ENCODE measurements at places on chromosomes 3 and 15.

GRCh38 chr15:52683580-52683979, 4.4 kb upstream of the ATOSA start:
- no peak for DNase-seq

DNA sequence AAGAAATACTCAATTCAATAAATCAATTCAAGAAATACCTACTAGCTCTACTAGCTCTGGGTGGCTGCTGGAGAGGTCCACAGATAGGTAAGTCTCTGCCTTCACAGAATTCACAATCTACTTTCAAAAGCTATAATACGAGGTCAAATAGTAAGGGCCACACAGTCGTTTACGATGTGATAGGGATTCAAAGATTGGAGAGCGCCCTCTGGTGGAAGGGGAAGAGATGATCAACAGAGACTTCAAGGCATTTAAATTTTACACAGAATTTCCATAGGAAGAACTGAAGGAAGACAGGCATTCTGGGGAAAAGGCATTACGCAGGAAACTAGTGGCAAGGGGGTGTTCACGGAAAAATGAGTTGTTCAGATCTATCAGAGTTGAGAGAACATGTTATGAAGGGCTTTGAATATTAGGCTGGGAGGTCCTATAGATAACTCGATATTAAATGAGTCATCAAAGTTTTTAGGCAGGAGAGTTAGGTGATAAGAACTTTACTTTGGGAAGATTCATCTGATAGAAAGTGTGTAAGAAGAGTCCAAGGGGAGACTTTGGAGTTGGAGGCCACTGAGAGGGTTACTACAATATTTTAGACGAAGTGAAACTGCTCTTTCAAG, 128.8 kb downstream of the FRMD5 start:
- no peak for DNase-seq

GRCh38 chr3:78689378-78689777, 1078.4 kb downstream of the ROBO1 start:
- DNase-seq: no peak

- DNase-seq: no peak
These were observed 39.5 kb downstream of the ZNF280D start for GRCh38 chr15:56693761-56694160.

DNA sequence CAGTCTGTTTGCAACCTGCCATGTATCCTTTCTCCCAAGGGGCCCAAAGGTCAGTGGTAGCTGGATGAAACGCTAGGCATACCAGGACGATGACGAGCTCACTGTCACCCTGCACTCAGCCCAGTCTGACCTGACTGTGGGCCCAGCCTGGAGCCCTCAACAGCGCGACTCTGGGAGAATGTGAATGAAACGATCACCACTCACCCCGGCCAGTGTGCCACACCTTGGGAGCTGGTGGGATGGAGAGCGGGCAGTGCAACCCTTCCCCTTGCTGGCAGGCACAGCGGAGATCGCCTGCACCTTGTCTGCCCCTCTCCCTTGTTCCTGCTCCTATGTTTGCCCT, 27.2 kb downstream of the SRPRB start:
- no peak for DNase-seq

- DNase-seq: no peak
These were observed 681 bp upstream of the IL5RA start for GRCh38 chr3:3110749-3111361.

DNA sequence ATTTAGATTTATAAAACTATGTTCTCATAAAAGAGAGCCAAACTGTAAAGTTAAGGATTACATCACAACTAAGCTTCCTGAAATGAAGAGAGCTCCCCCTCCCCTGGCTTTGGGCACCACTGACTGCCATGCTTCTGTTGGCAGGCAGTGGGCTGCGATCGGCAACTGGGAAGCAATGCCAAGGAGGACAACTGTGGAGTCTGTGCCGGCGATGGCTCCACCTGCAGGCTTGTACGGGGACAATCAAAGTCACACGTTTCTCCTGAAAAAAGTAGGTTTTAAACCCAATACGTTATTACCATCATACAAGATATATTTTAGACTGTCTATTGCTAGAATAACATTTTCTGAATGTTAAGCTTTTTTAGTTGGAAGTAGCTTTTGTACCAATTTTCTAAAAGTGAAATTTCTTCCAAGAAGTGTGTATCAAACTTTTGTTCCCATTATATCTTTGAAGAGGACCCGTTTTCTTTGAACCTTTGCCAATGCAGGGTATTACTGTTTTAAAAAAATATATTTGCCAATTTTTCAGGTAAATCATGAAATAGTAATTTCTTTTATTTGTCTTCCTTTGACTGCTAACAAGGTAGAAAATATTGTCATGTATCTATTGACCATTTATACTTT, 184.1 kb downstream of the ADAMTSL3 start:
- DNase-seq: no peak

DNA sequence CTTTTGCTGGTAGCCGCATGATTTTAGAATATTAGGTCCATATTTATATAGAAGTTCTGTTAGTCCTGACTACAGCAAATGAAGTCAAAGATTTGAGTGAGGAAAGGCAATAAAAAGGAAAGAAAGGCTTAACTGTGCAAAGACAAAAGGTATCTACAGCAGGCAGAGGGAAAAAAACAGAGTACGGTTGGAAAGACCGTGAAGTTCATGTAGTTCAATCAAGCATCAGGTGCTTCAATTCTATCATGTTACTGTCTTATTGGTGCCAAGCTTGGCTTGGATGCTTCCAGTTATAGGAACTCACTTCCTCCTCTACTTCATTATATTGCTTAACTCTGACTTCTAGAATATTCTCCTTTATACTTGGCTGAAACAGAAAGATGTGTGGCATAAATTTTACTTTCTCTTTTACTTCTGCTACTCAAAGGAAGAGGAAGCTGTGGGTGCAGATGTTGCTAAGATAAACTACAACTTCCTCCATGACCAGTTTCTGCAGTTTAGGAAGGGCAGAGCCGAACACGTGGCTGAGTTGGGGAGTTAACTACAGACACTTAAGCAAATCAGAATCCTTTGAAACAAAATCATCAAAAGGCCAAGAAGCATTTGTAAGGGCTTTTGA, 72.6 kb upstream of the ZBED2 start:
- peak; percentile 29 for DNase-seq

- no peak for DNase-seq
These were observed 112.4 kb upstream of the BHLHE40 start for GRCh38 chr3:4866866-4867265.

GRCh38 chr15:70234256-70234905, 136.7 kb upstream of the TLE3 start:
- DNase-seq: no peak

GRCh38 chr3:4514321-4514720, 21.2 kb downstream of the ITPR1 start:
- DNase-seq: no peak

DNA sequence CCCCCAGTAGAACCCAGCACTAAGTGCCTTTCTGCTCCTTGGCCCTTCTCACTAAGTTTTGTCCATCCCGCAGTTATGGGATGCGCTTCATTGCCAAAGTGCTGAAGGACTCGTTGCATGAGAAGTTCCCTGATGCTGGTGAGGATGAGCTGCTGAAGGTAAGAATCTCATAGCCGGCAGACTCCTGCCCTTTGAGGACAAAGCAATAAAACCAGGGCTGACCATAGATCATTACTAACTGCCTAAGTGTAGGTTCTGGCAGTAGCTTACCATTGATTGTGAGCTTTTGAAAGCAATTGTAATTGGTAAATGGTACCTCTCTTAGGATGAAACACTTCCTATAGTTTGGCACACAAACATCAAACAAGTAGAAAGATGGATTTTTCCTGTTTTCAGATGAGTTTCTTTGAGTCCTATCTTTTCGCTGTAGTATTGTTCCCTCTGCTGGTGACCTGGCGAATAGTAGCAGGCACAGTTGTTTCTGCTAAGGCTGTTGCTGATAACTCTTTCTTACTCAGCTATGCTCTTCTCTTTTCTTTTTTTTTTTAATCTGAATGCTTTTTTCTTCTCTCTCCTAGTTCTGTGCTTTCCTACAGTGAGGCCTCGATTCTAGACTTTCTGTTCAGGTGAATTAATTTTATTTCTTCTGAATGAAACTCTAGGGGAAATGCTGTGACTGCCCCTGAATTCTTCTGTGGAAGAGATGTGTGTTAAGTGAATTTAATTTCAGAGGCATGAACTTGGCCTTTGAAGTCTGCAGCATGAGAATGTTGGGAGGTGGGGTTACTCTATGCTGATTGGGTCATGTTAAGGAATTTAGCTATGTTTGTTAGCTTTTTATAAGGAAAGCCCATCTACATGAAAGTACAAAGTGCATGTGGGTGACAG, 47.4 kb upstream of the CRTC3 start:
- no peak for DNase-seq

GRCh38 chr3:197700095-197700494, 36.6 kb downstream of the RUBCN start:
- no peak for DNase-seq

GRCh38 chr15:29139540-29140459, 129.8 kb downstream of the NSMCE3 start:
- DNase-seq: no peak

- no peak for DNase-seq
These were observed 377.6 kb downstream of the PTPRG start for GRCh38 chr3:61938878-61939549.

DNA sequence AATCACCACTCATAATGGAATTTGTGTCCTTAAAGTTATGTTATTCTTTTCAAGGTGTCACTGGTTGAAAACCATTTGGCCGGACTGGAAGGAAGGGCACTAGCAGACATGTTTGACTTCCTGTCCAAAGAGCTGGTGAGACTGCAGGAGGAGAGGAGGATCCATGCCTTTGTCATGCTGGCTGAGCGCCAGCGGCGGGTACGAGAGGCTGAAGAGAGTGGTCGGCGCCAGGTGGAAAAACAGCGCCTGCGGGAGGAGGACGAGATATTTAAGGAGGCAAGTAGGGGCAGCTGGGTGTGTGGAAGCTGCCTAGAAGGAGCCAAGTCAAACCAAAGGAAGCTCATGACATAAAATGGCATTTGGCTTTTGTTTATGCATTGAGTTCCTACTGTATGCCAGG, 38.0 kb upstream of the NR1I2 start:
- DNase-seq: no peak

GRCh38 chr15:92159906-92160841, 233.5 kb upstream of the ST8SIA2 start:
- no peak for DNase-seq

GRCh38 chr15:99717161-99718009, 15.9 kb downstream of the LYSMD4 start:
- no peak for DNase-seq

DNA sequence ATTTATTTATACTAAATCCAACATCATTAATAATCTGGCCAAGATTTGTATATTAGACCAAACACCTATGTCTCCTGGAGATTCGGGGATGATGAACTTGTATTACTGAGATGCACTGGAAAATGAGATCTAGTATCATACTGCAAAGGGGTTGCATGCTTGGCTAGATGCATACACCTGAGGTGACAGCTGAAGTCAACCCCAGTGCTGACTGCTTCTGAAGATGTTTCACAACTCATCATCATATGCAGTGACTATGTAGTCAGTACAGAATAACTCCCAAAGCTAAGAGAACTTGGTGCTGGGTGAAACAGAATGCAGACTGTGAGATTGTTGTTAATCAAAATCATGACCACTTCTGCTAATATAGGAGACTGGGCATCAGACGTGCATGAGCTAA, 1114.2 kb downstream of the NSUN3 start:
- DNase-seq: no peak

DNA sequence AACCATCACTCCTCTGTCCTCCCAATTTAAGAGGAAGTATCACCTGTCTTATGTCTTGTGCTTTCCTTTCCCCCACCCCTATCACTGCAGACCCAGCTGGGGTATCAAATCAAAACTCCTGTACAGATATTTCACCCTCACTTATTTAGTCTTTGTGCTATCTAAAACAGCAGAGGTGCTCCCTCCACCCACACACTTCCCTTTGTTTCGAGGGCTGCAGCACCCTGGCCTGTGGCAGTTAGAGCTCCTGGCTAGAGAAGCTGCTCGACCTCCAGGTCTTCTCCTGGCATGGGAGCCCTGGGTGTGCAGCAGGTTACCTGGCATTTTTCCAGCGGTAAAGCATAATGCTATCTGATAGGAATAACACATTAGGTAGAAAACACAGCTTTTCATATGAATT, 181.4 kb upstream of the BCL6 start:
- DNase-seq: no peak

- DNase-seq: no peak
These were observed 148.3 kb upstream of the ARHGEF26 start for GRCh38 chr3:153972862-153973261.

GRCh38 chr15:60134609-60135008, 130.5 kb downstream of the FOXB1 start:
- DNase-seq: no peak

DNA sequence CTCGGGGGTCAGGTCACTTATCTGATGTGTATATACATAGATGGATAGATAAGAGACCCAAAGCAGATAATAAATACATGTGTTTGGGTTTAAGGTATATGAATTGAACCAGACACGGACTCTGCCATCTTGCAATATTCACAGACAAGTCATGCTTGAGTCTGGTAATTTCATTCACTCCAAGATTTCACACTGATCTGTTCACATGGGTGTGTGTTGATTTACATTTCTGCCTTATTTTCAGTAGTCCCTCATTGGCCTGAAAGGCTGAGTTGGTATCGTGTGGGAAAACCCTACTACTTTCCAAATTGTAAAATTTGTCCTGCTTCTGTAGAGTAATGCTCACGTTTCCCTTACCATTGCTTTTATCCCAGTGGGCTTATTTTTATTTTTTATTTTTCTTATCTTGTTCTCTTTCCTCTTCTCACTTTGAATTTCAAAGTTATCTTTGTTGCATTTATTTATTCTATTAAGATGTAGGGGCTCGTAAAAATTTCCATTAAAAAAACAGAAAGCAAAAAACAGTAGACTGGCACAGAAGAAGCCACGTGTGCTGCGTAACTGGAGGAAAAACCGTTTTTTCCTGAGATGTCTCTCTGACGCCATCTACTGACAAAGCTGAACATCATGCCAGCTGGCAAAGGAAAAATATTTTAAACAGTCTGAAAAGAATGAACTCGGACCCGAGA, 10.8 kb upstream of the MFSD1 start:
- no peak for DNase-seq

GRCh38 chr15:89346516-89347231, 12.1 kb upstream of the POLG start:
- no peak for DNase-seq

DNA sequence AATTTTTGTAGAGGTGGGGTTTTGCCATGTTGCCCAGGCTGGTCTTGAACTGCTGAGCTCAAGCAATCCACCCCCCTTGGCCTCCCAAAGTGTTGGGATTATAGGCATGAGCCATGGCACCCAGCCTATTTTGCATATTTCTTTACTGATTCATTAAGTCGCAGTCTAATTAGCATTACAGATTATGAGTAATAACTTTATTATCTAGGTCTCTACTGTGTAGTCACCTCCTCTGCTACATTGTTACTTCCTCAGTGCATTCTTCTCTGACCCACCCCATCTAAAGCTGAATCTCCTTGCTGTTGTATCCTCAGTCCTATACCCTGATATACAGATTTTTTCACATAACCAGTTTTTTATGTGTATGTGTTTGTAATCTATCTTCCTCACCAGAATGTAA, 61.7 kb downstream of the TFDP2 start:
- DNase-seq: no peak

DNA sequence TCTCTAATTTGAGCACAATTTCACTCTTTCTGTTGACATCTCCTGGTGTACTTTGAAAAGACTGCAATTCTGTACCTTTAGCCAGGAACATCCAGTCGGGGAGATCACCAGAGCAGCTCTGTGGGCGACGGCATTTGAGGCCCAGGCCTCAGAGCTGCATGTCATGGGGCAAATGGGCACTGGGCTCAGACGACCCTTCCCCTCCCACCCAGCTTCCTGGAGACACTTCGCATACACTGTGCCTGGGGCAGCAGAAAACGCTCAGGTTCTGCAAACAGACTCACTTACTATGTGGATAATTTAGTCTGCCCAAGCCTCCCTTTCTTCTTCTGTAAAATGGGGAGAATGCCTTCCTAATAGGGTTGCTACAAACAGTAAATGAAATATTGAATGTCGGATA, 96.9 kb downstream of the HMG20A start:
- no peak for DNase-seq

Measured in stimulated activated CD8-positive, alpha-beta memory T cell treated with anti-CD3 and anti-CD28 coated beads, Interleukin-4, amount 100 ng/mL, for 1 hour (primary cell).